Stimulated activated CD8-positive, alpha-beta memory T cell treated with anti-CD3 and anti-CD28 coated beads, Interleukin-4, amount 100 ng/mL, for 24 hours (primary cell): ENCODE measurements at places on chromosomes 1 and 21.

GRCh38 chr1:37840711-37841110, 18.7 kb downstream of the MTF1 start:
- DNase-seq = no peak

- no peak for DNase-seq
Measured at GRCh38 chr1:201665036-201665435, 126.1 kb downstream of the NAV1 start.

GRCh38 chr1:33137800-33138199, 44.0 kb downstream of the TRIM62 start:
- peak; percentile 27 for DNase-seq

- no peak for DNase-seq
Measured at GRCh38 chr1:241844593-241844992, 3.4 kb upstream of the EXO1 start.

- peak; percentile 38 for DNase-seq
Measured at GRCh38 chr1:41241354-41241748, 755 bp downstream of the SCMH1 start.
